ENCODE measurements at places on chromosomes 6 and 20.

- DNase-seq = peak; percentile 42
These were observed 22.0 kb downstream of the SOX4 start for GRCh38 chr6:21615504-21615903.

DNA sequence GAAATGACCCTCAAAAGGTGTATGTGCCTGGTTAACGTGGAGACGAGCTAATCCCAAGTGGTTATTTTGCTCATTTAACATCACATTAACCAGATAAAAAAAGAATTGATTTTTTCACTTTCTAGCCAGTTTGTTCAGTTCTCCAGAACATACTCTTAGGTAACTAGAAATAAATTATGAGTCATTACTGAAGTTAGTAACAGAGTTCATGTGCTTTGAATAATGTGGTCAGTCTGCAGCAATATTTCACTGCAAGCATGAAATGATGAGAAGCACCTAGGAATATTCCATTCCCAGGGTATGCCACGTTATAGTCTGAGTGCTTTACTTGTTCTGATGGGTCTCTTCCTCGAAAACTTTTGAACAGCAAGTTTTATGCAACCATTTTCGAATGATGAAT, 138.3 kb upstream of the INSM1 start:
- DNase-seq = peak; percentile 21

- DNase-seq = no peak
These were observed 28.7 kb downstream of the ECT2L start for GRCh38 chr6:138824482-138825144.

- DNase-seq = no peak
These were observed 190.6 kb downstream of the AIG1 start for GRCh38 chr6:143251288-143251687.

- DNase-seq = no peak
These were observed 4.8 kb upstream of the EMILIN3 start for GRCh38 chr20:41371371-41371770.

- DNase-seq = no peak
These were observed 194.9 kb downstream of the UTRN start for GRCh38 chr6:144479991-144480390.

GRCh38 chr6:25794784-25795183, 37.1 kb downstream of the SLC17A1 start:
- no peak for DNase-seq

DNA sequence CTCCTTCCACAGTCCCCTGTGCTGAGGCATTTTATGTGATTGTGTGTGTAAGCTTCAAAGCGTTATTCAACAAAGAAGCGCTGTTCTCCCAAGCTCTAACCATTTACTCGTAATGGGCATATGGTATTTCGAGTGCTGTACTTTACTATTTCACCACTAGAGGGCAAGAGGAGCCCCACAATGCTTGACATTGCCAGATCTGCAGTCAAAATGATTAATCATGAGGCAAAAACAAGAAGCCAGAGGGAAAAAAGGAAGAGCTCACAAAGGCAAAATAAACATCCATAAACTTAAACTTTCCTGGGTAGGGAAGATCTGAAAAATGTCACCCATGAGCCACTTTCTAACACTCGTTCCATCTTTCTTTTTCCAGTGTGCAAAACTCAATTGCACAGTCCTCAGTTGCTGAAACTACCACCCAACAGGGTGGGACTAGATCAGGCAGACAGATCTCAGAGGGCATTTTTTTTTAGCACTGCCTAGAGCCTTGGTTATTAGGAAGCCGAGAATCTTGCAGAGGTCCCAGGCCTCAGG, 215.0 kb upstream of the PLCB4 start:
- DNase-seq = peak; percentile 66

- DNase-seq = no peak
These were observed 206.1 kb upstream of the SASH1 start for GRCh38 chr6:148136586-148136985.

DNA sequence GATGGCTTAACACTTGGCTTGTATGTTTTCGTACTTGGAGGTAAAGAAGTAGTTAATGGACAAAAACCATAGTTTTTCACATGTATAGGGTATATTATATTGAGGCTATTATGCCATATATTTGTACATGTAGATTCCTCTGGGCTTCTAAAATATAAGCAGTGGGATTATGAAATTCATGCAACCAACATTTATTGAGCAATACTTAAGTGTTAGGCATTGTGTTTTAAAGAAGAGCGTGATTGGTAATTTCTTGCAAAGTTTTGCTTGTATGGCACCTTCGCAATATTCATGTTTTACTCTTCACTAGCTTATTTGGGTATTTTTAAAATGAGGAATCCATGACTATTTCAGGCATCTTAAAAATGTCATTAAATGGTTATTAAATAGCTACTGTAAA, 2.5 kb downstream of the TULP4 start:
- peak; percentile 62 for DNase-seq

DNA sequence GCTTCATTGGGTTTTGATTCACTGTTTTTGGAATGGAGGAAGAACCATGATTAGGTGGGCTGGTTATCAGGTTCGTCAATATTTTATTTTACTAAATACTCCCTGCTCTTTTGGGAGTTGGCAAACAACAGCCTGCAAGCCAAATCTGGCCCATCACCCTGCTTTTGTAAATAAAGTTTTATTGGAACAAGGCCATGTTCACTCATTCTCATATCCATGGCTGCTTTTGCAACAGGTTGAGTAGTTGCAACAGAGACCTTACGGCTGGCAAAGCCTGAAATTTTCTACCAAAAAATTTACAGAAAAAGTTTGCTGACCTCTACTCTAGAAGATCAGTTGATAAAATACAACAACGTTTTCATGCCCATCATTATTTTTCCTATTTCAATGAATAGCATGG, 45.1 kb downstream of the SYTL3 start:
- no peak for DNase-seq

GRCh38 chr20:38302786-38303185, 1.2 kb upstream of the BPI start:
- DNase-seq = peak; percentile 48

DNA sequence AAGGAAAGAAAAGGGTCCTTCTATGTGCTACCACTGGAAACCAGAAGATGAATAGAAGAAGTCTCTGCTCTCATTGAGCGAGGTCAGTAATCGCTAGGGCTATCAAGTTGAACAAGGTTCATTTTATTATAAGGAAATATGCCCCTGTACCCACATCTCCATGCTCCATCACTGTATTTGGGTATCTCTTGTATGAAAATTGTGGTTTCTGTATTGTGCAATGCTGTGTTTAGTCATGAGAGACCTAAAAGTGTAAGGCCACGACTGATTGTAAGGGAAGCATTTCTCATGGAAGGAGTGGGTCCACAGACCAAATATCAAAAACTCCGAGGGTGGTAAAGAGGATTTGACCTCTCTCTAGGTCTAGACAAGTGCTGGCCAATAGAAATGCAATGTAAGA, 3.6 kb upstream of the HS3ST5 start:
- DNase-seq = no peak

Data from suppressor macrophage (primary cell).